Activated CD4-positive, alpha-beta memory T cell treated with anti-CD3 and anti-CD28 coated beads for 36 hours (primary cell): ENCODE measurements at places on chromosomes 13 and 19.

DNA sequence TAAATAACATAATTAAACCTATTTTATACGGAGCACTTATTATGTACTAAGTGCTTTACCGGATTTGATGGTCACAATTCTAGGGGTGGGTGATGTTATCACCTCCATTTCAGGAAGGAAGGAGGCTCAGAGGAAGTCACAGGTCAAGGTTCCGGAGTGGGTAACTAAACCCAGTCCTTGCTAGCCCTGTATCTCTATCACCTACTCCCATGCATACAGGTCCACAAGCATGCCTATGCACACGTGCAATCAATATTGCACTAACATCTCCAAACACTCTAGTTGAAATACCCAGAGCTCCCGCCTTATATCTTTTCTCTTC lies 17.8 kb upstream of the FOSB start:
- DNase-seq = no peak

- peak; percentile 66 for DNase-seq
Measured at GRCh38 chr19:49056101-49056901, 1.2 kb downstream of the CGB7 start.

- DNase-seq = no peak
Measured at GRCh38 chr13:50309882-50310594, 294.8 kb downstream of the KCNRG start.

- no peak for DNase-seq
Measured at GRCh38 chr13:75255653-75256052, 226.3 kb downstream of the TBC1D4 start.

DNA sequence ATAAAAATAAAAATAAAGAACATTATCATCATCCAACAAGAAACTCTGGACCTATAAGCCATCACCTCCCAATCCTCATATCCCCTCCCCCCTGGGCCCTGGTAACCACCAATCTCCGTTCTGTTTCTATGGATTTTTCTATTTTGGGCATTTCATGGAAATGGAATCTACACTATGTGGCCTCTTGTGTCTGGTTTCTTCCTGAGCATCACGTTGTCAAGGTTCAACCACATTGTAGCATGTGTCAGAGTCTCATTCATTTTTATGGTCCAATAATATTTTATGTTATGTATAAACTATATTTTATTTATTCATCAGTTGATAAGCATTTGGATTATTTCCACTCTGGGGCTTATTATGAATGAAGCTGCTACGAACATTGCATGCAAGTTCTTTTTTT lies 26.9 kb downstream of the SULT2B1 start:
- DNase-seq = no peak

DNA sequence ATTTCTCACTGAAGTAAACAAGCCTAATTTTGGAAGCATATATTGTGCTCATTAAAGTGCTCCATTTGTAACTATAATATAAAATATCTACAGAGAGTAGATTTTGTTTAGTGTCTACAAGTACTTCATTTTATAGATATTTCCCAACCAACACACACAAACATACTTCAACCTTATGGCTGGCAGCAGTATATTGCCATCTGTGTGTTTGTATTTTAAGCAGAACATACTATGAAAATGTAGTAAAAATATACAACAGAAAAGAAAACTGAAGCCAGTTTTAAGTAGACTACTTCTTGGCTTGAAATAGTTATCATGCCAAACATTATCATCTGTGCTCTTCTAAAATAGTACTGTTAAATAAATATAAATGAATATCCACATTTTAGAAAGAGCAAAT lies 821.9 kb downstream of the DACH1 start:
- no peak for DNase-seq

DNA sequence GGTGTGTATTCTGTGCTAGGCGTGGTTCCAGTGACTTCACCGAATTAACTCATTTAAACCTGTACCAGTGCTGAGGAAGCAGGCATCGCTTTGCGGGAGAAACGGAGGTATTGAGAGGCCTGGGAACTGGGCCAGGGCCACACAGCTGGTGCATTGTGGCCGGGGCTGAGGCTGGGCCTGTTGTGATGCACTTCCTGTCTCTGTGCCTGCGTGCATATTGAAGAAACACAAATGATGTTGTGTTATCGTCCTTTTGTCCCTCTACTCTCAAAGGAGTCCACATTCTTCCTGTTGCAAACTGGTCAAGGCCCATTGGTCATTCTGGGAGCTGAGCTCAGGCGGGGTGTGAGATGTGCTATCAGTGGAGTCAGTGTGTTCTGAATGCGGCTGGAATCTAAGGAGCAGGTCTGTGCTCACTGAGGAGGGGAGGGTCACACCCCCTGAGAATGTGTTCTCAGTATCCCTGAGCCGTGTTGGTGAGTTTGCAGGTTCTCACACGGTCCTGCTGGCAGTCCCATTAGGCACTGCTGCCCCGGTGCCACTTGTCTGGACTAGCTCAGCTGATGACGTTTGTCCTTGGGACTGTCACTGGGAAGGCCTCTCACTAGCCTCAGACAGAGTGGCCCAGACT lies 62.1 kb downstream of the ARHGEF7 start:
- peak; percentile 69 for DNase-seq

- DNase-seq = no peak
Measured at GRCh38 chr19:8705742-8706141, 7.1 kb upstream of the ACTL9 start.

GRCh38 chr13:110685305-110686020 lies 20.5 kb downstream of the CARS2 start:
- no peak for DNase-seq
